Right atrium auricular region (tissue), 2 donors: ENCODE measurements at places on chromosomes 4 and X. TPM values are rescaled to one million over a fixed set of nuclear protein-coding genes. Genes with fewer than 3 reads are reported as not detected.

GRCh38 chr4:165548702-165549101 is 169.9 kb downstream of the CPE start:
- no peak for DNase-seq

DNA sequence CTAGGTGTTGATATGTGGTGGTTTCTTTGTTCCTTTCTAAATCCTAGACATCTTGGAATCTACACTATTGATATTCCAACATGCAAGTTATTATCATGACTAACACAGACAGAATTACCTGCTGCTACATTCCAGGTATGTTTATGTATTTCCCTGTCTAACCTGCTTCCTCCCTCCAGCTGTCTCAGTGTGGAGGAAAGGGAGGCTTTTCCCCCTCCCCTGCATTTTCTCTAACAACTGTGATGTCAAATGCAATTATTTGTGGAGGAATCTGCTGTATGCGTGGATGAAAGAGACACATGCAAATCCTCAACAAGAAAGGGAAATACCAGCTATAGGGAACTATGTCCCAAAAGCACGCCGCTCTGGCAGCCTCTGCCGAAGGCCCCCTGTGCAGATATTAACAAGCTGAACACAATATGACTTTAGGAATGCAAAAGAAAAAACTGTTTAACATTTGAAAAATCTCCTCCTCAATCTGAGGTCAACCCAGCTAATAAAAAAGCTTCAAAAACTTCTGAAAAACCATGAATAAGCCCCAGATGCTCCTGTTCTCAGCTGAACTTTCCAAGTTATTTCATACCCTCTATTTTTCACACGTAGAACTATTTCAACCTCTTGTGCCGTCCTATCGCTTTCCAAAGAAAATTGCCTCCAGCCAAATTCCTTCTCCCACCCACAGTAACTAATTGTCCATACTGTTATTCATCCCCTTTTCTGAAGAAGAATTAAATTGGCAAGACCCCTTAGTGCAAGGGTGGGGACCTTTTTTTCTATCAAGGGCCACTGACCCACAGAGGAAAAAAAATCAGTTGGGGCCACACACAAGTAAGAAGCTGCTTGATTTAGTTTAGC is 225.1 kb upstream of the GPC4 start:
- DNase-seq: no peak

- no peak for DNase-seq
Measured at GRCh38 chr4:96056346-96056934, 216.5 kb downstream of the PDHA2 start.

DNA sequence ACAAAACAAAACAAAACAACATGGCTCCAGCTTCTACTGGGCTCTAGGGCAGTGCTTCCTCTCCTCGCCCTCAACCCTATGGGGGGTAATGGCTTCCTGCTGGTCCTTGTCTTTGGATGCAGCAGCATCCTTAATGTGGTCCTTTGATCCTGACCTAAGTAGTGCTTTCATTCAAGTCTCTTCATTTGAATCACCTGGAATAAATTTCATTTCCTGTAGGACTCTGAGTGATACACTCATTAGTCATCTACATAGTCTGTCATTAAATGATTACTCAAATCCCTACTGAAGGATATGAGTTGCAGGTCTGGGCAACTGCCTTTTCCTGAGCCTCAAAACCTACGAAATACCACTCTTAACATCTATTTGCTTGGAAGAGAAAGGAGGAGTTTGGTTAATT is 54.5 kb downstream of the RHOH start:
- no peak for DNase-seq

GRCh38 chrX:134146493-134146892 is 90.5 kb upstream of the CCDC160 start:
- no peak for DNase-seq

GRCh38 chr4:98539741-98540140 is 118.7 kb downstream of the TSPAN5 start:
- DNase-seq: no peak

DNA sequence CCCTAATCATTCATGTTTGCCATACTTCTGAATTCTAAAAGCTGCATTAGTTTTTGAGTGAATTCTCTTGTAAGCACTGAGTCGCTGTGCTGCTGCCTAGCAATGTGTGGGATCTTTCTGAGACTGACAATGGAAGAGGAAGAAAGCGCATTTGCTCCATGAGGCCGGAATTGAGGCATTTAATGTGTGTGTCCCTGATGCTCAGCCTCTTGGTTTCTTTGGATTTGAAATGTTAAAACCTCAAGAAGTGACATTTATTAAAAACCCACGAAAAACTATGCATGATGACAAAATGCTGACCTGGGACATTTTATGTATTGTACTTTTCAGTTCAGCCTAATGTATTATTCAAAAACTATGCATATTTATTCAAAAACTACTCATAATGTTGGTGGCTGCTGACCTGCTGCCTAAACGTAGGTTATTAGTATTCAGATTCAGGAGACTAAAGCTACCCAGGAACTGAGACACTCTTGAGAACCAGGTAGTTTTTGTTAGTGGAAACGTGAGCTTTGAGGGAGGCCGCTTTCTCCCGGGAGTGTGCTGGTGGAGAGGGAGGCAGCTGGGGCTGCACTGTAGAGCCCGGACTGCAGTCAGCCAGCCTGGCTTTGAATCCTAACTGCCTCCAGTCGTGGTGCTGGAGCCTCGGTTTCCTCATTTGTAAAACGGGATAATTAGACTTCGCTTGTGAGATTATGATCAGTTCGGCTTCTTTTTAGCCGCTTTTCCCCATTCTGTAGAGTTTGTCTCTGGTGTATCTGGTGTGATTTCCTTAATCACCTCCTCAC is 11.3 kb downstream of the RGS12 start:
- no peak for DNase-seq

F8A3 gene
- 9.2 TPM for total RNA-seq

DNA sequence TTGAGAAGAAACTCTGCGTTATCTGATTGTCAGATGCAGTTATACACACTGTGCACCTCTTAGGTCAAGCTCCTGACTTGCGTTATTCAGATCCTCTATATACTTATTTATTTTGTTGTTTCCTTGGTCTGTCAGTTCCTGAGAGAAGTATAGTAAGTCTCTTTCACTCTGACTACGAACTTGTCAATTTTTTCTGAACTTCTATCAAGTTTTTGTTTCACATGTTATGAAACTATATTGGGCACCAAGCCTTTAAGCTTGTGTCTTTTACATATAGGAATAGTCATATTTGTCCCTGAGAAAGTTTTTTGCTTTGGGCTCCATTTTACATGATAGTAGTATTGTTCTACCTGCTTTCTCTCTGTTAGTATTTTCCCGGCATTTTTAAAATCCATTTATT is 31.7 kb downstream of the ZNF275 start:
- no peak for DNase-seq

GRCh38 chr4:149008415-149009025 is 566.3 kb upstream of the NR3C2 start:
- DNase-seq: no peak

VCX3A gene
- not detected for total RNA-seq

TIGD2 gene
- 1.5 TPM for total RNA-seq

DNA sequence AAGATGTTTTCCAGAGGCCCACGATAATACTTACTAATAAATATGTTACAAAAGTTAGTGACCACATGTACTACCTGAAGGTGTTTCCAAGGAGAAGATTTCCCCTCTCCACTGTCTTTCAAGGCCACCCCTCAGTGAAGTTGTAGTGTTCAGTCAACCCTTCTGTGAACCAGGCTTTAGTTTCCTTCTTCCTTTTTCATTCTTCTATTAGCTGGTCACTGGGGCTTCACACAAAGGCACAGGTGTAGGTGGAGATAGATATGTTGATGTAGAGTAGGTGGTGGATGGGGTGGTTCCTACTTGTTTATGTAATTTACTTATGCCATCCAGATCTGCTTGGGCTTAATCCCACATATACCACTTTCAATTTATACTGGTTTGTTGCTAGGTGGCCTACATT is 43.3 kb upstream of the ADAM29 start:
- DNase-seq: no peak

- no peak for DNase-seq
Measured at GRCh38 chrX:131617182-131617581, 73.3 kb downstream of the OR13H1 start.

DNA sequence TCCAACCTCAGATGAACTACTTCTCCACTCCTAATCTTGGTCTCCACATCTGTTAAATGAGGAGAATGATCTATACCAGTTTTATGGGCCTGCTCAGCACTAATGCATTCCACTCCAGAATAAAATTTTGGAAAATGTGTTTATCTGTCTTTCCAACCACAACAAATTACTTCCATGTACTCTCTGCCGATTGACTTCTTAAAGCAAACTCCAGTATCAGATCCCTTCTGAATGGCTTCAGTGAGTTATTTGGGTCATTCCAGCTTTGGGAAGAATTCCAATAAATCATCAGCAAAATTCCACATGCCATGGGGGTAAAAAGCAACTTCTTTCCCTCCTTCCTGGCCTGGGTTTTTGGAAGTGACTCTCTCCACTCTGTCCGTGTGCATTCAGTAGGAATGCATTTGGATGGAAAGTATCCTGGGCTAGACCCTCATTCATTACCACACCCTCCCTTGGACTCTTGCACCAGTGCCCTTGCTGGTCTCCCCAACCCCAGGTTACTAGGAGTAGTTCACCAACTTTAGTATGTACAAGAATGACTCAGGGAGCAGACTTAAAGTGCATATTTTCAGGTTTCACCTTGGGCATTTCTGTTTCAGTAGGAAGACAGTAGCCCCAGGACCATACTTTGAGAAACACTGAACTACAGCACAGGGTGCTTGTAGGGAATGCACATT is 15.4 kb upstream of the ADH6 start:
- DNase-seq: no peak

GRCh38 chr4:122716825-122717448 is 15.6 kb upstream of the BBS12 start:
- DNase-seq: peak; percentile 73

DNA sequence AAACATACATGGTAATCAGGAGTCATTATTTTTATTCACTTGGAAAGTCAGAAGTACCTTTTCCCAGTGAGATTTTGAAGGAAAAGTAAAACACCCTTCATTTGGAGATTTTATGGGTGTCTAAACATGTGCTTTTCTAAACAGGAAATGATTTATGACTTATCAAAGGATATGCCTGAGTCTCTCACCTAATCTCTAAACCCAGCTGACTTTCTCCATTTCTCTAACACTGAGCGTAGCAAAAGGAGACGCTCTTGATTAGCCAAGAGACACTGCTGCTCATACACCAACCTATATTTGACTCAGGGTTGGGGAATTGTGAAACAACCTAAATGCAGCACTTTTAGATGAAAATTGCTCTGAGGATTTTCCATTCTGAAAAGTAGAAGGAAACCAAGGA is 468.5 kb upstream of the FTHL17 start:
- DNase-seq: no peak

DNA sequence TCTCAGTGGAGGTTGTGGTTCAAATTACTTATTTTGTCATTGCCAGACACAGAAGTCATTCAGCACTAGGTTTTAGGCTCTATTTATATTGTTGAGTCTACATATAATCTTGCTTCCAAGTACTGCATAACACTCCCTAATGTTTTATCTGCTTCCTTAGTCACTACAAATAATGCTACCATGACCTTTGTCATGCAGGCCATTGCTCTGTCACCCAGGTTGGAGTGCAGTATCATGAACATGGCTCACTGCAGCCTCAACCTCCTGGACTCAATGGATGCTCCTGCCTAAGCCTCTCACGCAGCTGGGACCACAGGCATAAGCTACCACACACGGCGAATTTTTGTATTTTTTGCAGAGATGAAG is 23.5 kb upstream of the PDZD4 start:
- DNase-seq: no peak

GRCh38 chr4:28001698-28002097 is 1141.1 kb downstream of the STIM2 start:
- DNase-seq: no peak

DNA sequence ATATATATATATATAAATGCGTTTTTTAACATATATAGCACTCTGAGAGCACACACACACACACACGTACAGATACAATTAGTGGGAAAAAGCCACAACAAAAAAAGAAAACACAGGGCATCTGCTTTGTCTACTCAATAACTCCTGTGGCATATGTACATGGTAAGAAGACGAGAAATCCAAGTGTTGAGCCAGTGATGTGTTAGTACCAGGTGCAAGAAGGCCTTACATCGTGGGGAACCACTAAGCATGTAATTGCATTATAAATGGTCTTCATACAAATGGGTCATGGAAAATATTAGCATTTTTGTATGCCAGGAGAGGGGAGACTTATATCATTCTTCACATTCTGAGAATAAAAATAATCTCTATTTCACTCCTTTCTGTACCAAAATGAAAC is 62.7 kb upstream of the FAM47B start:
- no peak for DNase-seq

ADH1A gene
- total RNA-seq: not detected

AFF2 gene
- total RNA-seq: 0.89 TPM

DNA sequence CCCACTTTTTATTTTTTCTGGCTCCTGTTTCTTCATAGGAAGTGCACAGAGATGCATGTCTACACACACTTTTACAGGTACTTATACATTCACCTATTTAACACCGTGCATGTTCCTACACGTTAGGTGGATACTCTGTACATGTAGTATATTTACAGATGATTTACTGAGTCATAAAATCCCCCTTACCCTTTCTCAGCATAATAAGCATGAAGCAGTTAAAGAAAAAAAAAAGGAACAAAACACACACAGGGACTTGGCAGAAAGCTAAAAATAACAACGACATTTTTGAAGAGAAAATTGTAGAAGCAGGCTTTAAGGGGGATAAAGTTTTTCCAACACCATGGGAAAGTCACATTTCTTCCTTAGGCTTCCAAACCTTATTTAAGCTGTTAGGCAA is 96.4 kb upstream of the IQCM start:
- no peak for DNase-seq

CXCL10 gene
- total RNA-seq: 0.28 TPM

- DNase-seq: no peak
Measured at GRCh38 chrX:69203638-69204037, 38.4 kb upstream of the PJA1 start.

- no peak for DNase-seq
Measured at GRCh38 chr4:78058591-78059523, 1.7 kb downstream of the FRAS1 start.

BMP3 gene
- total RNA-seq: 0.52 TPM

GRCh38 chrX:33725535-33726210 is 406.4 kb downstream of the FAM47A start:
- DNase-seq: no peak

- DNase-seq: no peak
Measured at GRCh38 chrX:54979432-54979831, 14.6 kb downstream of the PFKFB1 start.

- DNase-seq: no peak
Measured at GRCh38 chr4:15182600-15183220, 180.4 kb downstream of the CPEB2 start.

DNA sequence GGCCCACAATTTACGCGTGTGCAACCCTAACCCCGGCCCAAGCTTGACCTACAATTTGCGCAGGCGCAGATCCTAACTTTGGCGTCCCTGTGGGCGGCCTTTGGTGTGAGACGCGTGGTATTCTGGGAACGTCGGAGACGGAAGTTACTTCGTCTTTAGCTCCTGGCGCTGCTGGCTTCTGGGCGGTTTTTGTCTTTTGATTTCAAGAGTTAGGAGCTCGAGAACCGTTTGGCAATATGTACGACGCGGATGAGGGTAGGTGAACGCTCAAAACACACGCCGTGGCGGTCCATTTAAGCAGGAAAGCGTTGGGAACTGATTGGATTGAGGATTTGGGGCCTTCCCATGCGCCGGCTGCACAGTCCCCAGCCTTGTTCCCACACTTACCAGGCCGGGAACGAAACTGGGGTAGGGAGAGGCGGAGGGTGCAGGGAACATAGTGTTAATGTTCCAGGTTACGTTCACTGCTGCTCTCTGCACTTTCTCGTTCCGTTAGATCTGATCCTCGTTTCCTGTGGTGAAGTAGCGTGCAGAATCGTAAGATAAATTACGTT is at the start of gene POLR2B:
Gene POLR2B (plus strand): TSS at position 147 of the 554 bp plus-strand sequence. CDS start 90 bp downstream, at position 237.
- DNase-seq: peak; percentile 95

- no peak for DNase-seq
Measured at GRCh38 chrX:9988762-9989161, 21.6 kb downstream of the CLDN34 start.

ASB9 gene
- total RNA-seq: 1.8 TPM
